ENCODE measurements at places on chromosomes 6 and 20. TPM values are rescaled to one million over a fixed set of nuclear protein-coding genes. Genes with fewer than 3 reads are reported as not detected.
A peak's percentile ranks its signal among the peaks of the same experiment; 100 is the strongest.

Gene BTN1A1
- not detected for total RNA-seq

Gene FAM83B
- 35.8 TPM for total RNA-seq

Gene ELOVL2
- 0.25 TPM for total RNA-seq

Gene PNPLA1
- total RNA-seq = not detected

Gene BPIFB1
- not detected for total RNA-seq

Gene TCP11
- not detected for total RNA-seq

Gene GPX5
- not detected for total RNA-seq

Gene RNF182
- 2.2 TPM for total RNA-seq

Gene LAMA5
- total RNA-seq = 150 TPM

Gene FOXQ1
- total RNA-seq = 6.4 TPM

Gene MEI4
- not detected for total RNA-seq

GRCh38 chr6:119036081-119036480 lies 42.4 kb downstream of the FAM184A start:
- H3K27ac ChIP-seq = no peak overlapping the region
- H3K4me3 ChIP-seq = no peak overlapping the region
- peaks cover 4% of the 10 kb centered on the region for H3K4me1 ChIP-seq
- no peaks in the 10 kb centered on the region for H3K36me3 ChIP-seq

DNA sequence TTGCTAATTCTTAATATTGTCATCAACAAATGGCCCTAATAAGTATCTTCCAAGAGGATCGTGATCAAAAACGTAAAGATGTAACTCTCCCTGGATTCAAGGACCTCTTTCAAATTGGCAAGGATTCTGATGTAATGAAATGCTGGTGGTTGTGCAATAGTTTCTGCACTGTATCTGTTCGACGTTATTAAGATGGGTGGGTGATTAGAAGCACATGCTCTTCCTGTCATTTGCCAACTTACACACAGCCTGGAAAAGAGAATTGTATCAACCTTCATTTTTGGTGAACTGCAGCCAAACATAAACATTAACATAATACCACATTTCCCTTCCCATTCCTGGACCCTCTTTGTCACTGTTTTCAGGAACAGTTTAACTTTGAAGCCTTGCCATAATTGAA lies 9.8 kb downstream of the FOXQ1 start:
- DNase-seq = no peak
- H3K27ac ChIP-seq = no peak overlapping the region
- peaks cover 12% of the 10 kb centered on the region for H3K4me1 ChIP-seq
- H3K27me3 ChIP-seq = no peaks in the 10 kb centered on the region
- no peaks in the 10 kb centered on the region for H3K36me3 ChIP-seq

DNA sequence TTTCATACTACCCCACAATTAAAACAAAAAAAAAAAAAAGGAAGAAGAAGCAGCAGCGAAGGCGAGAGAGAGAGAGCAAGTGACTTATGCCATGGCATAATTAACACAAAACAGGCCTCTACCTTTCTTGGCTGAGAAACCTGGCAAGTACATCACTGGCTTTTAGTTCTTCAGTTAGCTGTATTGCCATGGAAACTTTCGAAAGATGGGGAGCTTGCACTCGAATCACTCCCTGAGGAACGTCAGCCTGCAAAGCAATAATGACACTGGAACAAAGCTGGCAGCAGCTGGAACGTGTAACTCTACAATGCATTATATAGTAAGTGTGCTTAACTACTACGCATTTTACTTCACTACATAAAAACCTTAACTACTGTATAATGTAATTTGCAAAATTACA lies 126.1 kb downstream of the ARHGAP18 start:
- H3K27me3 ChIP-seq = no peaks in the 10 kb centered on the region
- no peaks in the 10 kb centered on the region for H3K4me1 ChIP-seq
- H3K4me3 ChIP-seq = no peak overlapping the region
- H3K36me3 ChIP-seq = no peaks in the 10 kb centered on the region

GRCh38 chr6:137217801-137218472 lies 1.2 kb downstream of the IFNGR1 start:
- H3K4me1 ChIP-seq = peaks cover 82% of the 10 kb centered on the region
- H3K4me3 ChIP-seq = peak overlapping the region; percentile 98
- no peaks in the 10 kb centered on the region for H3K27me3 ChIP-seq
- no peak for DNase-seq
- peak overlapping the region; percentile 100 for H3K27ac ChIP-seq

DNA sequence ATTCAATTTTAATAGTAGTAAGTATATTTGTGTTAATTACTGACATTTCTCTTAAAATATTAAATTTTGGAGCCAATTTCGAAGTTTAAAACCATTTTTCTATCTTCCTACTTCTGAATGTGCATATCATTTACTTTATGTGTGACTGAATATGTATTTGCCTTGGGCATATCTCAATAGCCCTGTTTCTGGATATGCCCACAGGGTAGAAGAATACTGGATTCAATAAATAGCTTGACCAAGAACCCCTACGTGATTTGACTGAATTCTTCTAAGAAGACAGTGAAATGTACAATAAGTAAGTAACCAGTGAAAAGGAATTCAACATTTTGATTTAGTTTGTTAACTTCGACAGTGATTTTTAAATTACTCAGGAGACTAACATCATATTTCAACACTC lies 7.8 kb downstream of the HMGN3 start:
- no peaks in the 10 kb centered on the region for H3K27me3 ChIP-seq
- DNase-seq = no peak
- H3K4me1 ChIP-seq = peaks cover 3% of the 10 kb centered on the region

DNA sequence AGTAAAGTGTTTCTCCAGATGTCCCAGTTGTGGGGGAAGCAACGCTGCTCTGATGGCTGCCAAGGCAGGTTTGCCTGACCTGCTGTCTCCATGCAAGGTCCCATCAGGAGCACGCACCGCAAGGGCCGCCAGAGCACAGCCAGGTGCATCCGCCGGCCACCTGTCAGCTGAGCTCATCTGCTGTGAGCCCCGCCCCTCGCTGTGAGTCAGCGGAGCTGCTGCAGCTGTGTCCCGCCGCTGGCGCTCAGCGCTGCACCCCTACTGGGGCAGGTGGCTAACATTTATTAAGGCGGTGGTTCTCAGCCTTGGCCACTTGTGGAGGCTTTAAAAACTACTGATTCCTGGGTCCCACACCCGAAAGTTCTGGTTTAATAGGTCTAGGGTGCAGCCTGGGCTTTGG lies 225.7 kb downstream of the UST start:
- no peaks in the 10 kb centered on the region for H3K4me1 ChIP-seq
- no peaks in the 10 kb centered on the region for H3K36me3 ChIP-seq
- no peaks in the 10 kb centered on the region for H3K27me3 ChIP-seq
- no peak overlapping the region for H3K27ac ChIP-seq
- peak; percentile 80 for DNase-seq
- H3K4me3 ChIP-seq = no peak overlapping the region

GRCh38 chr20:35039146-35039545 lies 53.5 kb downstream of the TRPC4AP start:
- no peaks in the 10 kb centered on the region for H3K27me3 ChIP-seq
- H3K36me3 ChIP-seq = no peaks in the 10 kb centered on the region
- H3K4me1 ChIP-seq = no peaks in the 10 kb centered on the region

DNA sequence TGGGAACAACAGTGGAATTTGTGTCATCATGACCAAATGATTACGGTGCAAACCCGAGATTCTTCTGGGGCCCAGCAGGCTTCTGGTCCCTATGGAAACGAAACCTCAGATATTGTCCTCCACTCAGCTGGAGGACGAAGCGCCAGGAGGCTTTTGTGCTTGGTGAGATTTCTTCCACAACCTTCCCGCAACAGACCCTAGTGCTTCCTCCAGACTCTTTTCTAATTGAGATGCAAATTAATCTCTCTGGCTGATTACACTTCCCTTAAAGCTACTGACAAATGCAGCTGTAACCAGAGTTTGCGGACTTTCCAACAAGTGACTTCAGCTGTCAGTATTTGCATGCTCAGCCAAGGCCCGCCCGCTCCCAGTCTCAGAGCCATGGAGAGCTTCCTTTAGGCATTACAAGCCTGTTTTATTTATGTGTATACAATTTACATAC lies 96.0 kb downstream of the INSM1 start:
- no peaks in the 10 kb centered on the region for H3K36me3 ChIP-seq
- no peaks in the 10 kb centered on the region for H3K4me1 ChIP-seq
- H3K27me3 ChIP-seq = no peaks in the 10 kb centered on the region
- H3K4me3 ChIP-seq = no peak overlapping the region
- H3K27ac ChIP-seq = no peak overlapping the region
- no peak for DNase-seq

DNA sequence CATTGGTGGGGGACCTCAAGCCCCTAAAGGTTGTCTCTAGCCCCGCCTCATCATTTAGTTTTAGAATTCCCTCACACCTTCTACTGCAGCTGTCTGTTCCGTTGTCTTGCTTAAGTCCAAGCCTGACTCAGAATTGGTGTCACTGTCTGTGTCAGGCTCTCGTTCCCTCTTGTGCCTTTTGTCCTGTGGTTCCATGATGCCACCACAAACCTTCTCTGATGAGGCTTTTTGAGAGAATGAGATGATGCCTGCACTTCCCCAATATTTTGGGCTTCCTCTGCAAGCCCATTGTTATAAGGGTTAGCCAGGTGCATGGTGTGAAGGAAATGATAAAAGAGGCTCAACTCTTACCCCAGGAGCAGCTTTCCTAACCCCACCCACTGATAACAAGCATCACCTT lies 8.1 kb upstream of the AKIRIN2 start:
- no peak for DNase-seq
- no peak overlapping the region for H3K27ac ChIP-seq
- no peaks in the 10 kb centered on the region for H3K27me3 ChIP-seq
- H3K4me1 ChIP-seq = no peaks in the 10 kb centered on the region

- H3K36me3 ChIP-seq = no peaks in the 10 kb centered on the region
- H3K4me3 ChIP-seq = no peak overlapping the region
- DNase-seq = no peak
- no peaks in the 10 kb centered on the region for H3K27me3 ChIP-seq
Observed at GRCh38 chr6:101878554-101879276, 485.2 kb downstream of the GRIK2 start.

GRCh38 chr6:35057449-35058357 lies 83.4 kb downstream of the TCP11 start:
- H3K36me3 ChIP-seq = peaks cover 42% of the 10 kb centered on the region
- H3K4me3 ChIP-seq = no peak overlapping the region
- no peak overlapping the region for H3K27ac ChIP-seq
- no peaks in the 10 kb centered on the region for H3K27me3 ChIP-seq
- no peak for DNase-seq

GRCh38 chr20:17827759-17828559 lies 128.2 kb downstream of the BANF2 start:
- H3K4me1 ChIP-seq = peaks cover 11% of the 10 kb centered on the region
- no peaks in the 10 kb centered on the region for H3K36me3 ChIP-seq
- no peaks in the 10 kb centered on the region for H3K27me3 ChIP-seq
- DNase-seq = no peak

DNA sequence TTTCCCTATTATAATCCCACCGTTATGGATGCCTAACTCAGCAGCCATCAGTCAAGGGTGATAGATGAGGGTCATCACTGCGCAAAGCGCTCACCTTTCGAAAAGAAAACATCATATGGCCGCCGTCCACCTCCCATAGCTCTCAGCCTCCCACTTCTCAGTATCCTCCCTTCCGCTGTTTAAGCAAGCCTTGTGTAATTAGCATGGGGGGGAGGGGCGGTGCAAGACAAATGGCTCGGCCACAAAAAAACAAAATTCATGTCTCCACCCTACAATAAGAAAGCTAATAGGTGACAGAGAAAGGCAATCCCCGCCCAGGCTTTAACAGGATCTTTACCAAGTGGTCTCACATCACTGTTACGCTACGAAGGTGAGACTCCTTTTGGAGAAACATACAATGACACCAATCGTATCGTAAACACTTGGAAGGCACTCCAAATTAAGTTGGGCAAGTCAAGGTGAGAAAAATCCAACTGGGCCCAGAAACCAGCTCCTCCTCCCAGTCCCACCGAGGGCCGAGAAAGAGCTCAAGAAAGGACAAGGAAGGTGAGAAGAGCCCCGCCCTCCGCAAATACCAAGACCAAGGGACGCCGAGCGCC lies 645 bp downstream of the DDX39B start:
- H3K4me3 ChIP-seq = peak overlapping the region; percentile 85
- H3K36me3 ChIP-seq = no peaks in the 10 kb centered on the region
- no peak for DNase-seq
- peaks cover 48% of the 10 kb centered on the region for H3K4me1 ChIP-seq

GRCh38 chr6:3970097-3970496 lies 108.8 kb downstream of the FAM217A start:
- DNase-seq = no peak
- no peak overlapping the region for H3K4me3 ChIP-seq
- no peaks in the 10 kb centered on the region for H3K4me1 ChIP-seq
- no peaks in the 10 kb centered on the region for H3K27me3 ChIP-seq

DNA sequence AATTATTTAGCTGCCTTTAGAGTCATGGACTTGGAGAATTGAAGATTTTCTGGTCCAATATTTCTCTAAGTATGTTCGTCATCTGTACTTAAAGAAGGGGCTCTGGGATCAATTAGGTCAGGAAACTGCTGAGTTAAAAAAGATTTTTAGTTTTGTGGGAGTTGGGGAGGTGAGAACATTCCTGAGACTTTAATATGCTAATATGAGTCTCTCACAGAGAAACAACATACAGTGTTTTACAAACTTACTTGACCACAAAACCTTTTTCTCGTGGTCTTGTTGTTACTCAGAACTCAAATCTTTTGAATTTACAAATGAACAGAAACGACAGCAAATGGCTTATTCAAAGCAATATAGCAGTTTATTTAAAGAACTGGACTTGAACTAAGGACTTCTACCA lies 67.9 kb downstream of the LIN28B start:
- H3K4me3 ChIP-seq = no peak overlapping the region
- H3K27me3 ChIP-seq = no peaks in the 10 kb centered on the region
- H3K27ac ChIP-seq = no peak overlapping the region
- no peak for DNase-seq
- H3K36me3 ChIP-seq = no peaks in the 10 kb centered on the region
- H3K4me1 ChIP-seq = no peaks in the 10 kb centered on the region

DNA sequence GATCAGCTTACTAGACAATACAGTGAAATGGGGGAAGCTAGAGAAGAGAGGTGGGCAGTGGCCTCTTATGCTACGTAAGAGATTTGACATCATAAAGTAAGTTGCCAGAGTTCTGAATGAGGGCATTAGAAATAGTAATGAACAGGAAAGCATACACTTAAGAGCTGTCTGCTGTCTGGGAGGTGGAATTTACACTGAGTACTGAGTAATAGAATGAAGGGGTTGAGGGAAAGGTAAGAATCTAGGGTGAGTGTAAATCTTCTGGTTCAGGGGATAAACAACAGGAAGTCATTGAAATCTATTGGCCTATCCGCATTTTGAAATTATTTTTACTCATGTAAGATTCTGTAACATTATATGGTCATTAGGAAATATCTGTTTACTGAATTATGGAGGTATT lies 35.8 kb downstream of the HLA-DMB start:
- no peak for DNase-seq
- H3K36me3 ChIP-seq = no peaks in the 10 kb centered on the region
- H3K27me3 ChIP-seq = no peaks in the 10 kb centered on the region
- H3K4me3 ChIP-seq = no peak overlapping the region
- H3K4me1 ChIP-seq = no peaks in the 10 kb centered on the region

DNA sequence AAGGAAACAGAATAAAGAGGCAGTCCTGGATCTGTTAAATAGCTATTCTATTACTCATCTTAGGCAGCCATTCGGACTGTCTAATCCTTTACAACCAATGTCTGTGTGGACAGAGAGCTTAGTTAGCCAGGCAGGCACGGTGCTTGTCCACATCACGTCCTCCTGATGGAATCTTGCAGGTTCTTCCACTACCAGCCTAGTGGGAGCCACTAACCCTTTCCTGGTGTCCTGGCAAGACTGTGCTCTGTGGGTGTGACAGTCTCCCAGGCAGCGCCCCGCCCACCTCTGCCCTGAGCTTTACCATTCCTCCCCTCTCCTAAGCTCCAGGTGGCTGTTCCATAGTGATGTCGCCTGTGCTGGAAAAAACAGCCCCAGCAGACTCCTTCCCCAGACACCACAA lies 78.3 kb upstream of the CLDN20 start:
- H3K27ac ChIP-seq = no peak overlapping the region
- peaks cover 38% of the 10 kb centered on the region for H3K4me1 ChIP-seq
- H3K4me3 ChIP-seq = no peak overlapping the region
- DNase-seq = no peak
